ENCODE measurements at places on chromosomes 11 and 22. TPM values are rescaled to one million over a fixed set of nuclear protein-coding genes. Genes with fewer than 3 reads are reported as not detected.

Gene APOBEC3H
- 1.3 TPM for total RNA-seq

Gene CRYBA4
- not detected for total RNA-seq

Gene NLRP6
- not detected for total RNA-seq

Gene CCDC157
- total RNA-seq: 12.9 TPM

Gene TIMM10B
- total RNA-seq: 33.7 TPM

DNA sequence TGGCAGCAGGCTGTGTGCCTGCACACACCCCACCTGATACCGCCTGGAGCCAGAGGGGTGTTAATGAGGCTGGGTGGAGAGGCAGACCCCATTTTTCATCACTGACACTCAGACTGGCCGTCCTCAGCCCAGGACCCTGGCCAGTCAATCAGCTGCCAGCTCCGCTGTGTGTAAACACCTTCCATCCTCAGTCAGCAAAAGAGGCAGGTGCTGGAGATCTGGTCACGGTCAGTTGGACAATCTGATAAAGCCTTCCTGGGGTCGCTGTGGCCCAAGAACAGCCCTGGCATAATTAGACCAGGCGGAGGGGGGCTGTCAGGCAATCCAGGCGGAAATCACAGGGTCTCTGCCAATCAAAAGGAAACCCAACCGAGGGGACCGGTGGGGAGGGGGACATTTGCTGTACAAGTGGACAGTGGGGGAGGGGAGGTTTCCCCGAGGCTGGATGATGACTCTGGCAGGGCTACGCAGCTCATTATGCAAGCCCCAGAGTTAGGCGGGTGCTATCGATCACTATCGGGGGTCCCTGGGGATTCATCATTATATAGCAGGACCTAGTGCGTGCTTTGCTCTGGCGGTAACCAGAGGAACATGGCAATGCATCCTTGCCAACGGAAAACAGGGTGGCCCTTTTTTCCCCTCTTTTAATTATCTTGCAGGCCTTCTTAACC is 72.9 kb downstream of the ABTB2 start:
- DNase-seq: no peak

- no peak for DNase-seq
Observed at GRCh38 chr11:23563591-23563990, 703.3 kb upstream of the CCDC179 start.

GRCh38 chr11:1746511-1746931 is 3.9 kb downstream of the IFITM10 start:
- no peak for DNase-seq

DNA sequence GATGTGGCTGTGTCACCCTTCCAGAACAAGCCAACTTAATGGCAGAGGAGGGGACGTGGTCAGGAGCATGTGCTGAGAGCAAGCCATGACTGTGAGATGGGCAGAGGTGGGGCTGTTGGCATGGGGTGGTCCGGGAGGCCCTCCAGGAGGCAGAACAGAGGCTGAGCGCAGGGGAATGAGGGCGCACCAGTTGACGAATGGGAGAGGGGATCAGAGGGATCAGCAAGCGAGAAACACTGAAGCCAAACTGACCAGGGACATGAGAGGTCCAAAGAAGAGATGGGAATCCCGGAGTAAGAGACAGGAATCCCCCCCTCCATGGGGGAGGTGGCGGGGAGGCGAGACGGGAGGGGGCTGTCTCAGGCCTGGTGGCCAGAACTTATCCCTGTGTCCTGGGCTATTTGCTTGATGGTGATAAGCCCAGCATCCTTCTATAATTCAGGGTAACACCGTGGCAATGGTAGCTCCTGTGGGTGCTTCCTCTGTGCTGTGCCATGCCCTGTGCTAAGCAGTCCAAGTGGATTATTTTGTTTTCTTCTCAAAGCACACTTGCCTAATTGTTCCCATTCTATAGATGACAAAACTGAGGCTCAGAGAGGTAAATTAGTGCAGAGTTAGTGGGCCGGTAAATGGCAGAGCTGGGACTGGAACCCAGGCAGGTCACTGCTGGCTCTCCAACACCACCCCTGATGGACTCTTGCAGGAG is 83.4 kb upstream of the SHISAL1 start:
- DNase-seq: no peak

GRCh38 chr11:125496529-125496857 is 428 bp upstream of the FEZ1 start:
- DNase-seq: no peak

DNA sequence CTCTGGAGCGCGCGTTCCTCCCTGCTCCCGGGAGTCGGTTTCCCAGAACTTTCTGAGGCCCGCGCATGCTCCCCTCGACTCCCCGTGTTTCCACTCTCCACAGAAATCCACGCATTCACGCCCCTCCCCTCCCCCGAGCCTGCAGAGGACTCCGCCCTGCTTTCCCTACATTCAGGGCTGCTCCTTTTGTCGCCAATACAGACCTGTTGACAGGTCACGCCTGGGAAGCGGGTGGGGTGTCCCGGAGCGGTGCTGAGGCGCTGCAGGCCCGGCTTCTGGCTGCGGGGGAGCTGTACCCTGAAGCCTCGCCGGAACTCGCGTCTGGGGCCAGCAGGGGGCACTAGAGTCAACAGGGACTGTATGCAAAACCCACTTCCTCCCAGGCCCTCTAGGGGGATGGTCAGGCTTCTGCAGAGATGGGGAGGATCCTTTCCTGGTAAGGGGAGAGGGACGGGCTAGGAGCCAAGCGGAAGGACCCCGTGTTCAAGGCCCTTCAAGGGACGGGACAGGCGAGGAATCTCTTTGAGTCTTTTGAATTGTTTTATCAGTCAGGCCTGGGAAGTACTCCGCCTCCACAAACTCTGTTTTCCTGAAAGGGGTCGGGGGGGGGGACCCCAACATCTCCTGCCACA is at the start of gene PRAME:
Gene PRAME (minus strand): TSS at position 294 of the 632 bp plus-strand sequence. CDS start 2,433 bp downstream, outside the sequence.
- DNase-seq: no peak

DNA sequence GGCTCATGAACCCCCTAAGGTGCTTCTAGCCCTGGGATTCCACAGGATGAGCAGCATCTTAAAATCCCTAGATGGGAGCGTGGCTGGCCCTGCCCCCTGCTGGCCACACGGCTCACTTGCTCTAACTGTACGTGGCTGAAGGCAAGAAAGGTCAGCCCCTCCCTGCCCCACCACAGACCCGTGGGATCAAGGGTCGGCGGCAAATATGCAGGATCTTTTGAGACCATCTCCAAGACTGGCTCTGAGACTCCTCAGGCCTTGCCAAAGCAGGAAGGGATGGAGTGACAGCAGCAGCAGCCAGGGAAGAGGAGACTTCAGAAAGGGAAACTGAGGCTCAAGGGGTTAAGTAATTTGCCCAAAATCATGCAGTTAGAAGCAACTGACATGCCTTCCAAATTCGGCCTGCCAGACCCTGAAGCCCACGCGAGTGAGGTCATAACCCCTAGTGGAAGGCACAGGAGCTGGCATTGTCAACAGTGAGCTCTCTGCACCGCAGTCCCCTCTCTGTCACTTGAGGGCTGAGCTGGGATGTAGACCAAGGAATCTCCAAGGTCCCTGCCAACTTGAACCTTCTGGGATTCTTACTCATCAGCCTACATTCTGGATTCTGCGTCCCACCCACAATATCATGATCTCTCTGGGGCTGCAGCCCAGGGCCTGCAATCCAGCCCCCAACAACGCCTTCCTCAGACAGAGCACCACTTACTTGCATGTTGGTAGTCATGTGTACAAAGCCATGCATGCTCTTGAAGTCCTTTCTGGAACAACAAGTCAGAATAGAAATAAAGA is 31.4 kb downstream of the CREB3L1 start:
- peak; percentile 78 for DNase-seq

GRCh38 chr22:42964994-42965699 is 49.8 kb downstream of the PACSIN2 start:
- DNase-seq: no peak

GRCh38 chr11:131642756-131643531 is 272.5 kb downstream of the NTM start:
- no peak for DNase-seq

GRCh38 chr22:46295277-46295971 is 1.2 kb upstream of the GTSE1 start:
- DNase-seq: no peak

Measured in cardiac muscle cell (in vitro differentiated cells and primary cell).